Stimulated activated CD8-positive, alpha-beta memory T cell treated with anti-CD3 and anti-CD28 coated beads, Interleukin-4, amount 100 ng/mL, for 1 hour (primary cell): ENCODE measurements at places on chromosomes 3 and 15.

DNA sequence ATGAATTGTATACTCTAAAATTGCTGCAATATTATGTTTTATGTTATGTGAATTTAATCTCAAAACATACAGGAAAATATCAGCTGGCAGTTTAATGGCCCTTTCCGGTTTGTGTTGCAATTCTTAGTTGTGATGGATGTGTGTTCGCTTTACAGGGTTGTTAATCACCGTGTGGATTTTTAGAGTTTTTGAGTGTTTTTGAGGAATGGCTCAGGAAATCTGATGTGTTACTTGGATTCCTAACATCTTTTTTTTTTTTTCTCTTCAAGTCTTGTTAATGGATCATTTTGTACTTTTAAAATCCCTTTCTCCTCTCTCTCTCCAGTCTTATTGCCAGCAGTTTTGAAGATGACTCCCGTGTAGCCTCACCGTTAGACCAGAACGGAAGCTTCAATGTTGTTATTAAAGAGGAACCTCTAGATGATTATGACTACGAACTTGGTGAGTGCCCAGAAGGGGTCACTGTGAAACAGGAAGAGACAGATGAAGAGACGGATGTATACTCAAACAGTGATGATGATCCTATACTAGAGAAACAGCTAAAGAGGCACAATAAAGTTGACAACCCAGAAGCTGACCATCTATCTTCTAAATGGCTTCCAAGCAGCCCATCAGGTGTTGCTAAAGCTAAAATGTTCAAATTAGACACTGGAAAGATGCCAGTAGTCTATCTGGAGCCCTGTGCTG is 35.7 kb downstream of the MGA start:
- no peak for DNase-seq

DNA sequence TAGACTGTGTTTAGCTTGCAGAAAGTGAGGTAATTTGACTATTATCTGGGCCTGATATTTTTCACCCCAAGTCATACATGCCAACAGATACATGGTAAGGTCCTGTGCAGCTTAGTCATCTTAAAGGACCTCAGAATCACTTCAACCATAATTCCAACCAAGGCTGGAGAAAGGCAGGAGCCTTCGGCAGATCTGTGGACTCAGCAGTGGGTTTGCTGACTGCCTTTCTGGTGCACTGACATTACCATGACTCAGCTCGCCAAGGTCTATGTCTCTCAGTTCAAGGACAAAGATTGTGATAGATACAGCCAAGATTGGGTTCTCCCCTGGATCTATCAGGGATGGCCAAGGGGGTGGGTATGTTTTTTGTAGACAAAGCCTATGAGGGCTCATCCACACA is 32.7 kb downstream of the LYZL4 start:
- no peak for DNase-seq

DNA sequence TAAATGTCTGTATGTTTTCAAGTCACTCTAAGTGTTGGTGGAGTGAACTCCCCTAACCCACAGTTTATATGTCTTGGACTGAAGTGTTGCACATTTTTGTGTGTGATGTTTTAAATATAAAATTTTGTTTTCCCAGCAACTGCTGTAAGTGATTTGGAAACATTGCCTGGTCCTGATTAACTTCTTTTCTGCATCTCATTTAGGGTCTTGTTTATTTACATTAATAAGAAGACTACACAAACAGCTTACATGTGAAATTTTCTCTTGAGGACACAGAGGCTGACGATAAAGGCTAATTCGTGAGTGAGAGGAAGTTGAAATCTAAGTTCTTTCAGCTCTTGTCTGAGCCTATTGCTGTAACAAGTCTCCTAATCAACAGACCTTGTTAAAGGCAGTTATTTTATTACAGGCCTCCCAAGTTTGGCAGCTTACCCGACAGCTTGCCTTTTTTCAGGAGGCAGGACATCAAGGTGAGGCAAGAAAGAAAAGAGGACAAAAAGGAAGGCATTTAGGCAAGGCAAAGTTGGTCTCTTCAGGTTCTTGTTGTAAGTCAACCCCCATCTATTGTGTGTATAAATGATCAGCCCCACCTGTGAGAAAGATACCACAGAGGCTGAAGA is 177.7 kb upstream of the NR2E3 start:
- DNase-seq: no peak

DNA sequence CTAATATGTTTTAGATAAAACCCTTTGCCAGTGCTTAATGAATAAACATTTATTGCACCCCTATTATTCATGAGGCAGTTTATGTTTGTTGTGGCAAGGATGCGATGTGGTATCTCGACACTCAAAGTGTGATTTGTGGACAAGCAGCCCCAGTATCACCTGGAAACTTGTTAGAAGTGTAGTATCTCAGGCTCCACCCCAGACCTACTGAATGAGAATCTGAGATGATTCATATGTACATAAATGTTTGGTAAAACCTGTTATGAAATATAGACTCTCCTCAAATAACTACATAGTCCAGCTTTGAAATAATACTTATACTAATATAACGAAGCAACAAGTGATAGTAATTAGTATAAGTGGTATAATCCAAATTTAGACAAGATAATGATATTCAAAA is 914.8 kb downstream of the TUSC7 start:
- no peak for DNase-seq

GRCh38 chr3:23710555-23710954 is 95.2 kb upstream of the UBE2E1 start:
- DNase-seq: no peak
